Endodermal cell (in vitro differentiated cells): ENCODE measurements at places on chromosomes 5 and 9. TPM values are rescaled to one million over a fixed set of nuclear protein-coding genes. Genes with fewer than 3 reads are reported as not detected.

DNA sequence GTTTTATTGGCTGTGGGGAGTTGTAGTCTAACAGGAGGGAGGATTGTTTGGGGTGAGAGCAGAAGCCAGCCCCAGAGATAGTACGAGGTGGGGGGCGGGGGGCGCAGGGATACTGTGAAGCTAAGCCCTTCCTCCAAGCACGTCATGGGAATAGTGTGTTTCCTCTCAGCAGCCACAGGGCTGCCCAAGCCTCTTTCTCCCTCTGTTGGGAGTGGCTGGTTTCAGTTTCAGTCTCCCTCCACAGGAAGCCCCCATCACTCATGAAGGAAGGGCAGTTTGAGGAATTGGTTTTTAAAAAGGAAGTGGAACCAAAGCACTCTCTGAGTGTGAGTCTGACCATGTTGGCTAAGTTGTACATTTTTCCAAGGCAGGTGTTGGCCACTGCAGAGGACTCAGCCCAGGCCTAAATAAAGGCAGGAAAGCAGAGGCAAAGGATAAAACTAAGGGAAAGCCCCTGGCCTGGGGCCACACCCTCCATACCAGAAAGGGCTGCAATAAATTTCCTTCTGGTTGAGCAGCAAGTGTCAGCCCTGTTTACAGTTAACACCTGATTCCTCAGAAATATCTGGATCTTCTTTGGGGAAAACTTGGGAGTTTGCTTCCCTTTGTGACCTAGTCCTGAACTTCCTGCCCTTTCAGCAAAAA, 3.2 kb downstream of the RAB24 start:
- peak; percentile 77 for DNase-seq

GRCh38 chr9:134295101-134295745, 31.0 kb upstream of the RXRA start:
- peak; percentile 85 for DNase-seq

DNA sequence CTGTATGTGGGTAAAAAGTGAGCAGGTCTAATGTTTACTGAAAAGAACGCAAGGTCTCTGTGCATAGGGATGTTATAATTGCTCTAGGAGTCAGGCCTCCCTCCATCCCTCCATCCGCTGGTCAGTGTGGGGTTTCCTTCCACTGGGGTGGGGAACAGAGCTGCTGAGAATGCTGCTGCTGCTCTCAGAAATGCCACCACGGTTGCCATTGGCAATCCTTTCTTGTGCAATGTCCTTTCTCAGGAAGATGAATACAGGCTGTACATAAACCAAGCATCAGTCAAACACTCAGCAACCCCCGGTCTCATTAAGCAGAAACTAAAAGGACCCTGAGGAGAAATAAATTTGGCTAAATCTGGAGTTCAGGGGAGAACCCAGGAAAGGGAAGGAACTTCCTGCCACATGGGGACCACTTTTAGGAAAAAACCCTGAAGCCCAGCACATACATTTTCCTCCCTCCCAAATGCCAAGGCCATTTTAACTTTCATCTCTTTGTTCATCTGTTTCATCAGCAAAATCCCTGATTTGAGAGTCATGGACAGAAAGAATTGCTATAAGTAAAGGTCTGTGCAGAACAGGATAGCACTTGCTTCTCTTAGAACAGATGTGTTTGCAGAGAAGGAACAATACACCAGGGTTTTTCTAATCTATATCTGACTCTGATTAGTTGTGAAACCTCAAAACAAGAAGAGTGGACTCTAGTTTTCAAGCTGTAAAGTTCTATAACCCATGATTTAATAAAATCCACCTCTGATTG, 70.4 kb upstream of the SLC1A3 start:
- no peak for DNase-seq

The TMEM215 gene
- total RNA-seq, result 0.11 and 0.13 TPM in 2 replicates
